ENCODE measurements at places on chromosomes 5 and 9.

DNA sequence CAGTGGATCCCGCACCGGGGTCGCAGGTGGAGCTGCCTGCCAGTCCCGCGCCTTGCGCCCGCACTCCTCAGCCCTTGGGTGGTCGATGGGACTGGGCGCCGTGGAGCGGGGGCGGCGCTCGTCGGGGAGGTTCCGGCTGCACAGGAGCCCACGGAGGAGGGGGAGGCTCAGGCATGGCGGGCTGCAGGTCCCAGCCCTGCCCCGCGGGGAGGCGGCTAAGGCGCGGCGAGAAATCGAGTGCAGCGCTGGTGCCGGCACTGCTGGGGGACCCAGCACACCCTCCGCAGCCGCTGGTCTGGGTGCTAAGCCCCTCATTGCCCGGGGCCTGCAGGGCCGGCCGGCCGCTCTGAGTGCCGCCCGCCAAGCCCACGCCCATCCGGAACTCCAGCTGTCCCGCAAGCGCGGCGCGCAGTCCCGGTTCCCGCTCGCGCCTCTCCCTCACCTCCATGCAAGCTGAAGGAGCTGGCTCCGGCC lies 120.6 kb upstream of the MEF2C start:
- DNase-seq: no peak

DNA sequence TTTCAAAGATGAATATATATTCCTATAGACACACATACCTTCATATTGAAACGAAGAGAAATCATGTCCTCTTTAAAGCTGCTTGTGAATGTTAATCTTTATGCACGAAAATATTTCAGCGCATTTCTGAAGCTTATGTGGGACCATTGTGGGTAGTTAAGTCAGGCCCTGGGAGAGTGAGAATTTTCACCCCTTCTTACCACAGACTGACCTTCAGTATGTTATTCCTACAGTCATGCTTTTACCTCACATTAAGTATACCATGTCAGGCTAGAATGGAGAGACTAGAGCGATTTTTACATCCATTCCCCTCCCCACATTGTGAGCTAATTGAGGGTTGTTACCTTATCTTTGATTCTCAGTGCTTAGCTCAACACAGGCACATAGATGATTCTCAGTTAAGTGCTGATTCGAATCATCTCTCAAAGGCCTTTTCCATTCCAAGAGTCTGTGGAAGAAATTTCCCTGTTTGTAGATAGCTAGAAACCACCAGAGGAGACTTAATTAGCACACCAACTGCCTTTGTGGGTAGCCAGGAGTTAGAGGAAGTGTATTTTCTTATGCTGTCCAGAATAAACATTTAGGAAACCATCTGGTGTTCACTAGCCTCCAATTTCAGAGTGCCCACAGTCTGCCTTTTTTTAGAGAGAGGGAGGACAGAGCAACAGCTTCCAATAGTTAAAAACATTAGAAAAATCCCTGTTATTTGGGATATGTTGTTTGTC lies 110.5 kb downstream of the MEGF10 start:
- peak; percentile 39 for DNase-seq

DNA sequence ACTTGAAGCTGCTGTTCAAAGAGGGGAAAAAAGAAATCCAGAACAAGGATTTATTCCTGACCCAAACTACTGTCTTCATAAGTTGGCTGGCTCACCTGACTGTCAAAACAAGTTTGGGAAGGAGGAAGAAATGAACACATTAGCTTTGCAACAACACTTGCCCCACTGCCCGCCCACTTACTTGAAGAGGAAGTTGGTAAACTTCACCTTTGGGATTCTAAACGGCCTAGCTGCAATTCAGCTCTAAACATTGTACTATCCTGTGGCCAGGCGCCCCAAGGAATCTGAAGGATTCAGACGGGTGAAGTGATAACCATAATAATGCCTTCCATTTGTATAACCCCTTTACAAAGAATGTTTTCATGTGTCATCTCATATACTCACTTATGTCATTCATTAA lies 199.4 kb downstream of the ARRDC3 start:
- no peak for DNase-seq

GRCh38 chr5:125186911-125187375 lies 440.5 kb upstream of the ZNF608 start:
- no peak for DNase-seq

GRCh38 chr5:530001-530955 lies 6.0 kb upstream of the SLC9A3 start:
- DNase-seq: no peak

- no peak for DNase-seq
Measured at GRCh38 chr9:68509689-68510088, 31.0 kb downstream of the TMEM252 start.

DNA sequence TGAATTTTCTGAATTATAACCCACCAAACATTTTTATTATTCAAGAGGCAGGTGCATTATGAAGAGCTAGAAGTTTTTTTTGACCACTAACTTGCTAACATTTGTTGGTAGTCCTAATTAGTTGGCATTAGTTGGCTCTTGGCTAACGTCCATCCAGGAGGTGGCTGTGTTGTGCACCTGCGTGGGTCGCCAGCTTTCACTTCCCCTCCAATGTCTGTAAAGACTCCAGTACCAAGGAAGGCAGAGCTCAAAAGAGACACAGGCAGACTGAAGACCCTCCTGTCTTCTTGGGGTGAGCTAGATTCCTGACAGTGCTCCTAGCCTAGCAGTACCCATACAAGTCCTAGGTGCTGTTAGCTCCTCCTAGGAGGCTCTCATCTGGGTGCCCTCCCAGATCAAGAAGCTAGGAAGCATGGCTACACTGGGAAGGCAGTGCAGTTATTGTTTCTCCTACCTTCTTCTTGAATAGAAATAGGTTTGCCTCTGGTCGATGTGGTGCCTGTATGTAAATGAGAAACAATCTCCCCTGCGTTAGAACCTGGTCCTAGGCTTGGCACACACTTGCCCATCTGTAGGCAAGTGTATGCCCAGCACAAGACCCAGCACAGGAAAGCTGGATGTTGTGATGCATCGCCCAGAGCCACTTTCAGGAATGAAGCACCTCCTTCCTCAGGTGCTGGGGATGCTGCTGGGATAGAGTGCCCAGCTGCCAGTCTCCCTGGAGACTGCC lies 190.9 kb downstream of the ICE1 start:
- no peak for DNase-seq

DNA sequence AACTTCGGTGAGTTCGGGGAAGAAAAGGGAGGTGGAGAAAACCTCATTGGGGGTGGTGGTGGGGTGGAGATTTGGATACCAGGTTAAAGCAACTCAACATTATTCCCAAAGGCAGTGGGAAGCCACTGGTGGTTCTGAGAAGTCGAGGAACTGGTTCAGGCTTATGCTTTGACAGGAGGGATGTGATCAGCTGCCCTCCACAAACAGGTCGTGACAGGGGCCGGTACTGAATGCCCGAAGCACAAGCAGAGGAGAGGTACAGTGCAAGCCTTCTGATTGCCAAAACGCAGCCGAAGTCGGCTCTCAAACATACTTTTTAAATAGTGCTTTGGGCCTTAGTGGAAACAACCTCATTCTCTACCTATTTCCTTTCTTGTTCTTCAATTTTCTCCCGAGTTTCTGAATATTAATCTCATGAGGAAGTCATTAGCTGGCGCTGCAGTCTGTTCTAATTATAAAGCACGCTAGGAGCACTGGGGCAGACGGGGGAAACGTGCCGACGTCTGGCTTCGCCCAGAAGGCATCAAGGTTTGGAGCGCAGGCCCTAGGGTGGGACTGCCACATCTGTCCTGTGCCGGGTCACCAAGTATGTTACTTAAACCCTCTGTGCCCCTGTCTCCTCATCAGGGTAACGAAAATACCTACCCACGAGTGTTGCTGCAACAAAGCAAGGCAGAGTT lies 27.3 kb downstream of the SHB start:
- no peak for DNase-seq

GRCh38 chr9:27280860-27281259 lies 16.1 kb downstream of the EQTN start:
- no peak for DNase-seq

DNA sequence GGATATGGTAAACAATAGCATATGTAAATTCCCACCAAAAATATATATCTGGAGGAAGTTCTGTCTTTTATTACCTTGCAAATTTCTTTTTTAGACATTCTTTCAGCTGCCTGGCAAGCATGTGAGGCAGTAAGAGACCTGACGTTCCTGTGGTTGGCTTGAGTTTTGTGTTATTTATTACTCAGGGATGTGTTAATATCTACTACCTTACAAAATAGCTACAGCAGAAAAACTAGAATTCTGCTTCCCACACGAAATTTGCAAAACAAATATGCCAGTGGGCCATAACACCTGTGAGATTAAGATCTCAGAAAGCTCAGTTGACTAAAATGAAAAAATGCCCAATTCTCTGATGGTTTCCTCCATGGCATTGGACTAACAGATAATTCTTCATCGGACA lies 274.2 kb downstream of the TMEM167A start:
- no peak for DNase-seq

GRCh38 chr9:8447601-8448000 lies 648.0 kb upstream of the DMAC1 start:
- DNase-seq: no peak

- no peak for DNase-seq
Measured at GRCh38 chr5:80860924-80861613, 99.1 kb upstream of the RASGRF2 start.

DNA sequence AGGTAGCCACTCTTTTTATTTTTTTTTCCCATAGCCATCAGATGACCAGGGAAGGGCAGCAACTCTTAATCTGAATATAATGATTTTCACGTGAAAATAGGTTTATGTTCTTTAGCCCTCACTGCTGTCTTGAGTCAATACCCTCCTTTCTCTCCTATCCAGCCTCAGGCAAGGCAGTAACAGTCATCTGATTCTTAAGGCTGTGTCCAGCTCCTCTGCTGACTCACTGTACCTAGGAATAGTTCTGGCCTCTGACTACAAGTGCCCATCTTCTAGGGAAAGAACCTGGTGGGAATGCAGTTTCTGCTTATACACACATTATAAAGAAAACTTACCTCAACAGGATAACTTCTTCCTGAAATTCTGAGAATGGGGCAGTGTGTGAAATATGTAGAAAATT lies 30.7 kb downstream of the DHX29 start:
- no peak for DNase-seq

- DNase-seq: no peak
Measured at GRCh38 chr9:92048924-92049625, 66.1 kb downstream of the SPTLC1 start.

GRCh38 chr9:37011530-37011929 lies 22.5 kb downstream of the PAX5 start:
- no peak for DNase-seq

GRCh38 chr9:136023410-136024225 lies 62.4 kb upstream of the UBAC1 start:
- DNase-seq: no peak

DNA sequence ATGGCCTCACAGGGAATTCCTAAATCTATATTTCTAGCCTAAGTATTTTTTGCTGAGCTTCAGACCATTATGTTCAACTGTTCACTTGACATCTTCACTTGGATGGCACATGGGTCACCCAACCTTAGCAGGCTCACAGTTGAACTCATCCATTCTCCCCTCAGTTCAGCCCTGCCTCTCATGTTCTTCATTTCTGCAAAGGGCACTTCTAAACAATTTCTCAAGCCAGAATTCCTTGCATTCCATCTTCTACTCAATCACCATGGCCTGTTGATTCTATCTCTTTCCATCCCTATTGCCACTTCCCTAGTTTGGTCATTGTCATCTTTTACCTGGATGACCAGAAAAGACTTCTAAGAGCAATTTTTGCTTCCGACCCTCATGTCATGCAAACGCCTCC lies 7.3 kb upstream of the RGS3 start:
- no peak for DNase-seq

- no peak for DNase-seq
Measured at GRCh38 chr5:153670101-153670500, 179.6 kb downstream of the GRIA1 start.

- no peak for DNase-seq
Measured at GRCh38 chr5:130624805-130625204, 540.3 kb downstream of the HINT1 start.

GRCh38 chr9:123669346-123669745 lies 260.6 kb downstream of the DENND1A start:
- no peak for DNase-seq

DNA sequence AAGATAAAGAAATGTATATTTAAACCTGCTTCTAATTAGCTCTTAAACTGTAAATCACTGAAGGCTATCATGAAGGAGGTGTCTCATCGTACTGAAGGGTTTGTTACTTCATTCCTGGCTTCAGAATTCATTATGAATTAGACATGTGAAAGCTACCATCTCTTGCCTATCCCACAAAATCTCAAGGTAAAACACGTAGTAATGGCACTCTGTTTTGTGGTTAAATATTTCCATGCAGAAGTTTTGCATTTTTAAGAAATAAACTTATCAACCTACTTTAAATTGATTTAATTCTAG lies 490.7 kb upstream of the NUDT12 start:
- no peak for DNase-seq

All from cerebellar nuclear complex (tissue), 1 donor.